Epithelial cell of umbilical artery (primary cell): ENCODE measurements at places on chromosomes 6 and 20. TPM values are rescaled to one million over a fixed set of nuclear protein-coding genes. Genes with fewer than 3 reads are reported as not detected.

The ACOT8 gene
- total RNA-seq: 31.5 and 33.6 TPM in 2 replicates

The ENPP1 gene
- total RNA-seq: 2.3 and 3.6 TPM in 2 replicates

The ELMO2 gene
- total RNA-seq: 19.5 and 30.1 TPM in 2 replicates

The PHACTR3 gene
- not detected in 2 replicates for total RNA-seq

The RIPOR3 gene
- total RNA-seq: under 0.01 and 0.76 TPM in 2 replicates

The TNXB gene
- total RNA-seq: under 0.01 and 0.15 TPM in 2 replicates
